ENCODE measurements at places on chromosomes 3 and 15. TPM values are rescaled to one million over a fixed set of nuclear protein-coding genes. Genes with fewer than 3 reads are reported as not detected.

DNA sequence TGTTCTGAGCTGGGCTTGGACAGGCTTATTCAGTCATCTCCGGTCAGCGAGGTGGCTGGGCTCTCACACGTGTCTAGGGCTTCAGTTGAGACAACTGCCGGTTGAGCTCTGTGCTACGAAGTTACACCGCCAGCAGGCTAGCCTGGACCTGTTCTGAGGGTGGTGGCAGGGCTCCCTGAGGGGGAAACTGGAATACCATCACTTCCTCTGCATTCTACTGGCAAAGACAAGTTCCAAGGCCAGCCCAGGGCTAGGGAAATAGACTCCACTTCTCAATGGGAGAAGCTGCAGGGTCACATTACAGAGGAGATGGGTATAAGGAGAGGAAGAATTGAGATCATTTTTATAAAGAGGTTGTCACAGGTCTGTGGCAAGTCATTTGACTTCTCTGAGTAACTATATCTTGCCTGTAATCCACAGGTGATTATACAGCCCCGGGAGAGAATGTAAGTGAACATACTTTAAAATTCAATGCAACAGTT, 106.8 kb upstream of the IL12A start:
- no peak for DNase-seq

DNA sequence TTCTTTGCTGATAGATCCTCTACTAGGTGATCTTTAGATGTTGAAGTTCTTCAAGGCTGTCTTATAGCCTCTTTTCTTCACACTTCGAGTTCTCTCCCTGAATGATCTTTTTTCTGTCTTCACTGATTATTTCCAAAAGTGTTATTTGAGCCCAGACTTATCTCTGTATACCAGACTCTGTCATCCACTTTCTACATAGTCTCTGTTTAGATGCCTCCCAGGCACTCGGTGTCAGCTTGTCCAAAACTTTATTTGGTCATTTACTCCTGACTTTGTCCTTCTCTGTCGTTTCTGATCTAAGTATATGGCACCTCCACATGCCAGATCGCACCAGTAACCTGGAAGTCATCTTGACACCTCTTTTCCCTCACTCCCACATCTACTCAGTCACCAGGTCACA, 27.6 kb downstream of the KLHL18 start:
- DNase-seq, result no peak

PRKCD gene
- 26.6 TPM for total RNA-seq

SLC35G2 gene
- 5.4 TPM for total RNA-seq

SLC2A2 gene
- 12.6 TPM for total RNA-seq

FYCO1 gene
- 39.1 TPM for total RNA-seq

GRCh38 chr3:14134291-14134690, 9.4 kb downstream of the TMEM43 start:
- DNase-seq, result no peak

PRTG gene
- total RNA-seq, result 6.4 TPM

GRCh38 chr3:154242766-154243165, 81.5 kb downstream of the DHX36 start:
- no peak for DNase-seq

DNA sequence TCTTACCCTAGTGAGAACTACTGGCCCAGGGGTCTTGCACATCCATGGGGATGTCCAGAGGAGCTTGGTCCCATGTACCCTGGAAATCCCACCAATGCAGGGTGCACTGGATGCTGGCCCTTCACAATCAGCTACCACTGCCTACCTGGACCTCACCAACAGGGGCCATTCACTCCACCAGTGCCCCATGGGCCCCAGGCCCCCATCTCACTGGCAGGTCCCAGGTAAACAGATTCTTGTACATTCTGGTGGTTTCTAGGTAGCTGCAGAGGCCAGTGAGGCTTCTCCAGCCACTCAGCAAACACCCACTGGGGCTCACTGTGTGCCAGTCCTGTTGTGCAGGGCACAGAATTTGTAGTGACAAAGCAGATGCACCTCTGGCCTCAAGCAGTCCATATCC, 24.9 kb downstream of the RAB6B start:
- DNase-seq, result peak; percentile 17

DNA sequence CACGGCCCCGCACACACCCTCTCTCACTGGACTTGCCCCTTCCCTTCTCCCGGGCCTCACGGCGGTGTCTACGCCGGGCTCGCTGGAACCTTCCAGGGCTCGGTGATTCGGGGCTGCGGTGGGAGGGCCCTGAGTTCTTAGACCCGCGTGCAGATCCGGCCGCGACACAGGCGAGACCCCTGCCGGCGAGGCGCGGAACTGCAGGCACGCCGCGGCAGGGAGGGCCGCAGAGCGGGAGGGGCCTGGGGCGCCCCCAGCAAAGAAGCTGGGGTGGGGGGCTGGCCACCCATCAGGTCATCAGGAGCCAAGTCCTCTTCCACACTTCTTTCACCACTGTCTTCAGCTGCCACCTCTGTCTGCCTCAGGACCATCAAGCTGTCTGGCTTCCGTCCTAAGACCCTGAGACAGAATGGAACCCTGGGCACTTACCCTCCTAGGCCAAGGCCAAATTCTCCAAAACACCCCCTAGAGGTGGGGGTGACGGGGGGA, 164.5 kb downstream of the XXYLT1 start:
- peak; percentile 85 for DNase-seq

- DNase-seq, result no peak
These were observed 2.2 kb downstream of the CDCP1 start for GRCh38 chr3:45143673-45144671.

GPR160 gene
- 24.9 TPM for total RNA-seq

DNA sequence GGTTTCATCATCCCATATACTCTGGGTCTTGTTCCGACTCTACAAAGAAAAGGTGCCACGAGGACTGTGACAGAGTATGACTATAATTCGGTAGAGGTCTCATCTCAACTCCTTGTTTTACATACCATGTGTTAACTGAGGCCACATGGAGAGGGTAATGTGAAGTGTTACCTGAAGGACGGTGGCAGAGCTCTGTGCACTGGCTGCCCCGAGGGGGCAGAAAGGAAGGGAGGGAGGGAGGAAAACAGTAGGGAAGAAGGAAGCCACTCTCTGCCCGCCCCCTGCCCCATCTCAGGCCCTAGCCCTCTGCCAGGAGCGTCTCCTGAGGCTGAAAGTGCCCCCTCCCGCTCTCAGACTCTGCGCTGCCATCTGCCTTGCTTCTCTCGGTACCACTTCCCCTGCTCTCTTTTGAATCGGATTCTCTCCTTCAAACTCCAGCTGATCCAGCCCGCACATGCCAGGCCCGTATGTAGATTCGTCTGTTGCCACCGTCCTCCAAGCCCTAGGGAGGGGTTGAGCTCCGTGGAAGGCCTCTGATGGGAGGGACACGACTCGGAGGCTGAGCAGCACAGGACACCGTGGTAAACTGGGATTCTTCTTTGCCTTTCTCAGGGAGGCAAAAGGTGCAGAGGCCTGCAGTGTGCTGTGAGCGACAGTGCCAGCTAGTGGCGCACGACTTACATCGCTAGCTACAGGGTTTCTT, 70.5 kb upstream of the ATP10A start:
- DNase-seq, result peak; percentile 83

SLC28A2 gene
- total RNA-seq, result not detected

SLC22A14 gene
- 0.19 TPM for total RNA-seq

GRCh38 chr3:134389865-134390264, 15.6 kb upstream of the AMOTL2 start:
- no peak for DNase-seq

DNA sequence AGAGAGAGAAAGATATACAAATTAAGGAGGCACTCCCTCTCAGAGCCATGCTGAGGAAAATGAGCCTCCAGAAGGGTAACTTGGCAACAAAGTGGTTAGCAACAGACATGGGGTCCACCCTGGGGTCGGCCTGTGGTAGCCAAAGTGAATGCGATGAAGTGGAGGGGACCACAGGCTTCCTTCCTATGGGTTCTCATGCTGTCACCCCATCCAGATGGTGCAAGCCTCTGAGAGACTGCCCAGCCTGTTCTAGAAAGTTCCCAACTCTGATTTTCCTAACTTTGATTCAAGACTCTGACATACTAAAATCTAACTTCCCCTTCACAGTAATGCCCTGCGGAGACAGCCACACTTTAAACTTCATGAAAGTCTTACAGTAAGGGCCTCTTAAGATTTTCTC, 18.2 kb upstream of the LACTB start:
- DNase-seq, result no peak

DNA sequence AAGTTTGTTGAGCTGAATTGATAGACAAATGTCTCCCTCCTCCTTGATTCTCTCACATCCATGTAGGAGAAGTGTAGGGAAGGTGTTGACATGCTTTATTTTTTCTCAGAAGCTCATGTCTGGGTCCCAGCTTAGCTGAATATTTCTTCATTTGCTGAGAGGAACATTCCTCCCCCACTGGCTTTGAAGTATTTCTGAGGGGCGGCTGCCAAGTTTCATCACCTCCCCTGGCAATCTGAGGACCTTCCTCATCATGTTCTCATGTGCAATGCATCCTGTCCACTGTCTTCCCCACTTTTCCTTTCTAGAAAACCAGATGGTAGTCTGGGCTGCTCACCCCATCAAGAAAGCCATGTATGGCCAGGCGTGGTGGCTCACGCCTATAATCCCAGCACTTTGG, 168.9 kb upstream of the RGMA start:
- no peak for DNase-seq

TTLL13 gene
- 0.54 TPM for total RNA-seq

DNA sequence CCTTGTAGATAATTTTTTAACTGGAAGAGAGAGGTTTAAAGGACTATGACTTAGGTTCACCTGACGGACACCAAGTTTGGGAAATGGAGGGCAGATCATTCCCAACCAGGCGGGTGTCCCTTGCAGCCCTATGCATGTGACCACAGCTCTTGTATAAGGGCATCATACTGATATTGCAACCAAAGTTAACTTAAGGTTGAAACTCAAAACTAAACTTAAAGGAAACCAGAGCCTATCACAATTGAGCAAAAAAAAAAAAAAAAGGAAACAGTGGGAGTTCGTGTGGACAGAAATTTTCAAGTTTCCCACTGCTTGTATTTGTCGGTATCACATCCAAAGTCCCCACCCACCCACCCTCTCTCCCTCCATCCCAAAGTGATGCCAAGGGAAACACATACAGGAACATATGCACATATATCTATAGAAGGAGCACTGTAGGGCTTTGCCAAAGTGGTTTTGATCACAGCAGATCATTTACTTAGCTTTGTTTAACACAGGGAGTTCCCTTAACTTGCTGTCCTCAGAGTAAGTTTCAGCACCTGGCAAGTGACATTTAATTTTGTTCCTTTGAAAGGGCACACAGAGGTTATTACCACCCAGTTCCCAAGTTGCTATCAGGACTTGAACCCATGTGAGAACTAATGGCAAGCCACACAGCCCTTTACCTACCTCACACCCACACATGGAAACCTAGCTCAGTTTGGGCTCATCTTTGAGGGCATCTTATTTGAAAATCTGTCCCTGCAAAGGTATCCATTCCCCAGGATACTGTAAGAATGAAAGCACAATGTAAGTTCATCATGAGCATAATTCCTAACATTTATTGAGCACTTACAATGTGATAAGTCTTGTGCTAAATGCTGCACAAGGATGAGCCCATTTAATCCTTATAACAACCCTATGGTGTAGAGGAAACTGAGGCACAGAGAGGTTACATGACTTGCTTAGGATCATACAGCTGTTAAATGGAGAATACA, 204.5 kb upstream of the CMC1 start:
- DNase-seq, result no peak

GRCh38 chr3:17473761-17474160, 268.7 kb downstream of the TBC1D5 start:
- no peak for DNase-seq

- no peak for DNase-seq
These were observed 133.0 kb upstream of the NR2E3 start for GRCh38 chr15:71677352-71677751.

GRCh38 chr3:81782585-81782984, 21.1 kb upstream of the GBE1 start:
- no peak for DNase-seq

- DNase-seq, result no peak
These were observed 49.6 kb upstream of the ST8SIA2 start for GRCh38 chr15:92343924-92344643.

DNA sequence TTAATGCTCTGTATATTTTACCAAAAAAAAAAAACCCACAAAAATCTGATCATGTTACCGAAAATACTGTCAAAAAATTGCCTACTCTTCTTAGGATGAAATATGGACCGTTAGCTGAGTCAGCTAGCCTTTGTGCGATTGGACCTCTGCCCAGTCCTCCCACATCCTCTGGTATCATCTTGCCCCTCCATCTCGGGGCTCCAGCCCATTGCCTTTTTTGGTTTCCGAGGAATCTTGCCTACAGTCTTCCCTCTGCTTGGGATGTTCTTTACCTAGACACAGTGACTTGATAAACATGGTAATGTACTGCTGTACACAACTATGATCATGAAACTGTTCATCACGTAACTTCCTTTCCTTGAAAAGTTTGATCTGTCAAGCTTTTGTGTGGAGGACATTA, 371.4 kb downstream of the SV2B start:
- no peak for DNase-seq

DNA sequence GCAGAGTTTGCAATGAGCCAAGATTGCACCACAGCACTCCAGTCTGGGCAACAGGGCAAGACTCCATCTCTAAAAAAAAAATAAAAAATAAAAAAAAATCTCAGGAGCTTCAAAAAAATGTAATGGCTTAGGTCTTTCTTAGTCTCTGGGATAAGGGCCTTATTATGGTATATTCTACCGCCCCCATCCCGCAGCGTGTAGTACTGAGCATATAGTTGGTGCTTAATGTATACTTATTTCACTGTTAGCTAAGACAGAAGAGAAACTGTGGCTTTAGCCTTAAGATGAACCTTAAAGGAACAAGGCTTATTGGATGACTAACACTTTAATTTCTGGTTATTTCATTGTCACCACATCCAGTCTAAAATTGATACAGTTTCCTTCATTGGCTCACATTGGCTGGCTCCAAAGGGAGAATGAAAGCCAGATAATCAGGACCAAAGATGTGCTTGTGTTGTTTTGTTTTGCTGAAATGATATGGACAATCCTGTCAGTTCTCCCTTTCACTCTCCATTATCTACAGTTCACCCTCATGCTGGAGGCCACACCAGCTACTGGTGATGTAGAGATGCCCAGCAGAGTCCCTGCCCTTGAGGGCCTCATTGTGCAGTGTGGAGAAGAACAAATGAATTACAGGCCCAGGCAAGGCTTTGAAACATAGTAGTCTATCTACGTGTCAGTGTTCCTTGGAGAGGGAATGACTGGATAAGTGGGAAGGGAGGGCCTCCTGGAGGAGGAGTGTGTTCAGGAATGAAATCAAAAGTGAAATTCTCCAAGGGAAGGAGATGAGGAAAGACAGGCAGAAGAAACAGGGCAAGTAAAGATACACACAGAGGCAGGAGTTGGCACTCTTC, 17.4 kb upstream of the RAF1 start:
- DNase-seq, result no peak

SMCO1 gene
- total RNA-seq, result not detected

GRCh38 chr3:161508852-161509477, 12.4 kb downstream of the OTOL1 start:
- no peak for DNase-seq

RHOV gene
- total RNA-seq, result 3.0 TPM

LINS1 gene
- total RNA-seq, result 20.6 TPM

DNA sequence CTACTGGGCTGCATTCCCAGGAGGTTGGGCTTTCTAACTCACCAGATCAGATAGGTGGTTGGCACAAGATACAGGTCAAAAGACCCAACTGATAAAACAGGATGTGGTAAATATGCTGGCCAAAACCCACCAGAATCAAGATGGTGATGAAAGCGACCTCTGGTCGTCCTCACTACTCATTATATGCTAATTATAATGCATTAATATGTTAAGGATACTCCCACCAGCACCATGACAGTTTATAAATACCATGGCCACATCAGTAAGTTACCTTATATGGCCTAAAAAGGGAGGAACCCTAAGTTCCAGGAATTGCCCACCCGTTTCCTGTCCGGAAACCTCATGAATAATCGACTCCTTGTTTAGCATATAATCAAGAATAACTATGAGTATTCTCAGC, 31.6 kb downstream of the CFAP44 start:
- no peak for DNase-seq

Data from kidney (tissue), 22 donors.